ENCODE measurements at places on chromosomes 16 and 17.
A peak's percentile ranks its signal among the peaks of the same experiment; 100 is the strongest.

- DNase-seq = no peak
Measured at GRCh38 chr16:15518381-15519351, 84.3 kb downstream of the BMERB1 start.

DNA sequence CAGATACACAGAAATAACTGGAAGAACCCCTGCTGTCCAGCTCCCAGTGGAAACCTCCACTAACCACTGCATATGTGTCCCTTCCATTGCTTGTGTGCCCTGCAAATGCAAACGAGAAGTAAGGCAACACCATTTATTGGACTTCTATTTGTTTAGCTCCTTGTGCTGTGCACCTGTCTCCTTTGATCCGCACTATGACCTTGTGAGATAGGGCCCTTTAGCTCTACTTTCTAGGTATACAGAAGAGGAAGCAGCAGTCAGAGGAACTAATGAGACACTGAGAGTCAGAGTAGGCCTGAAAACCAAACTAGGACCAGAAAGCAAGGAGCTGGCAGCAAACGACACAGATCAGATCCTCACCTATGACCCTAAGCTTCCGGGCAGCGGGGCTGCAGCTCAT, 22.4 kb downstream of the SOX9 start:
- DNase-seq = no peak

DNA sequence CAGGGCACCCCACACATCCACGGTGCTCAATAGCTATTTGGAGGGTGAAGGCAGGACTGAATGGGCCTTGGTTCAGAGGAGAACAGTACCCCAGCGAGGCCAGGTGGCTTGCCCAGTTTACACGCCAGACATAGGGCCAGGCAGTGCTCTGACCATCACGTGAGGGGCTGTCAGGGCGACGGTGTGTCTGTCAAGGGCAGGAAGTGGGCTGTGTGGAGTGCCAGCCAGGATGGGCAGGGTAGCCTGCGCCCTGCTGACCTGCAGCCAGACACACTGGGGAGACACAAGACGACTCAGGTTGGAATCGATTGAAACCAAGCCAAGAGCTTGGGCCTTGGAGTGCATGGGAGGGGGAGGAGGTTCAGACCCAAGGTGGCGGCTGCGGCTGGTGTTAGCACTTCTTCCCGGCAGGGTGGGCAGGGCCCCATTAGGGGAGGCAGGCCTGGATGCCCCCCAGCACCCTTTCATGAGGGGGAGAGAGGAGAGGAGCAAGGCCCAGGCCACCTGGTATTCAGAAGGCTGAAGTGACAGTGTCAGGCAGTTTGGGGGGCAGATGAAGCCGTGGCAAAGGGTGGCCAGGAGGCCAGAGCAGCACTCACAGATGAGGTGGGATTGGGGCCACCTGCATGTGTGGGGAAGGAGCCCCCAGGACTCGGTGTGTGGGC, 68.2 kb downstream of the SREBF1 start:
- no peak for DNase-seq

DNA sequence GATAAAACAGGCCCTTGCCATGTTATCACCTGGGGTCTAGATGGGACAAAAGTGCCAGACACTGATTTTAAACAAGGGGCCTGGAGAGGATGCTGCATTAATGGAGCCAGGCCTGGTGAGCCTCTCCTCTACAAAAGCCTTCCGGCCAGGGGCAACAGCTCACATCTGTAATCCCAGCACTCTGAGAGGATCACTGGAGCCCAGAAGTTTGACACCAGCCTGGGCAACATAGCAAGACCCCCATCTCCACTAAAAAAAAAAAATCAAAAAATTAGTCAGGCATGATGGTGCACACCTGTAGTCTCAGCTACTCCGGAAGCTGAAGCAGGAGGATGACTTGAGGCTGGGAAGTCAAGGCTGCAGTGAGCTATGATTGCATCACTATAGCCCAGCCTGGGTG, 3.5 kb downstream of the GINS2 start:
- DNase-seq = no peak

DNA sequence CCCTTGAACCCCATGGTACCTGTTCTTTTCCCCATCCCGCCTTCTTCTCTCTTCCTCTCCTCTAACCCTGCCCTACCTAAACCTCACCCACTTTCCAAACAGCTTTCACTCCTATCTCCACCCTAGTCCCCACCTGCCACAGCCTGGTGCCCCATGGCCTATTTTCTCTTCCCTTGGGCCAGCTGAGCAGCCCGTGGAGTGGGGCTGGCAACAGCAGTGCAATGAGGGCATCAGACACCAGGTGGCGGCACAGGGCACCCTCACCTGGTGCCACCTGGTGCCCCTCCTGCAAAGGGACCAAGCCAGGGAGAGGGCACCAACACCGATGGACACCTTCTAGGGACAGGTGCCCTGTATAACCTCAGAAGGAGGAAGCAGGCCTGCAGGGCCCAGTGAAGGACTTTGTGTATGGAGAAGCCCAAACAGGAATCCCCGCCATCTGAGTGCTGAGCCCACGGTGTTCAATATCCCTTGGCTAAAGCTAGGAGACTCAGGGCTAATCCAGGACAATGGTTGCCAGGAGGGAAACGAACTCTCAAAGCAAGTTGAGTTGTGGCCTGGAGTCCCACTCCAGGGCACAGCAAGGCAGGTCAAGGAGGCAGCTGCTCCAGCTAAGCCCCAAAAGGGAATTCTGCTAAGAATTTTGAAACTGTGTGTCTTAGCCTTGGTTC, 4.0 kb upstream of the ABCC3 start:
- peak; percentile 35 for DNase-seq

DNA sequence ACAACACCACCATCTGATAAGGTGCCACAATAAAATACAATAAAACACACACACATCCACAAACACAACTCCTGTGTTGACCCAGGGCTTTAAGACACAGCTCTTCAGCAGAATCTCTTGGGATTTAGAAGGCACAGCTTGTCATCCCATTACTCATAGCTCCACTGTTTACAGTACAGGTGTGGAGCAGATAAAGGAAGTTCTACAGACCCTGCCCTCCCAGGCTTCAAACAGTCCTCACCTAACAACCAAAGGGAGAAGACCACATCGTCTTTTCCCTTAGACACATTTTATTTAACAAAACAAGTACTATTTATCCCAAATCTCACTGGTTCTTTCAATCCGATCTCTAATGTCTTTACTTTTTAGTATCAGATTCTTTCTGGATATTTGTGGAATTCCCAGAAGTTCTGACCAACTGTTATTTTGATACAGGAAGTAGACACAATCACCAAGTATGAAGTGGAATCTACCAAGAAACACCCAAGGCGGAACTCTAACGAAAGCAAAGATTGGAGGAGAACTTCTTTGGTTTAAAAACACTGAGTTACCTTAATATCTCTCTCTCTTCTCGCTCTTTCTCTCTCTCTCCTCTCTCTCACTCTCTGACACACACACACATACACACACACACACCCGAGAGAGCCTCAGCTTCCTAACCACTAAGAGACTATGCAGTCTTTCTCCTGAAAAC, 46.1 kb downstream of the CYTH1 start:
- DNase-seq = no peak
